ENCODE measurements at places on chromosomes 5 and 9. TPM values are rescaled to one million over a fixed set of nuclear protein-coding genes. Genes with fewer than 3 reads are reported as not detected.

- DNase-seq = no peak
Measured at GRCh38 chr5:160423099-160423498, 1.4 kb downstream of the PTTG1 start.

The C1QTNF2 gene
- 1.7 TPM for total RNA-seq

GRCh38 chr9:77587042-77587441 is 61.1 kb downstream of the GNA14 start:
- DNase-seq = no peak

- DNase-seq = no peak
Measured at GRCh38 chr9:109190151-109190550, 23.1 kb upstream of the FRRS1L start.

DNA sequence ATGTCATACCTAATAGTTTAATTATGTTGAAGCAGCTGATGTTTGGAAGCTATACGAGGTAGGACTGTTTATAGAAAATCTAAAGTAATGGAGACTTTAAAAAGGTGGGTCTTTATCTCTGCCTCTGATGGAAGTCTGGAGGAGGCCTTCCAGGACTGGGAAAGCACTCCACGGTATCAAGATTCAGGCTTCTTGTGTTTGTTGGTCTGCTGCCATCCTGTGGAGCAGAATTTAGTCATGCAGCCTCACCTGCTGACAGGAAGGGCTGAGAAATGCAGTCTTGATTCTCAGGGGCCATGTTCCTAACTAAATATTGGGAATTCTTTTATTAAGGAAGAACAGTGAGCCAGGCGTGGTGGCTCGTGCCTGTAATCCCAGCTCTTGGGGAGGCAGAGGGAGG is 15.9 kb downstream of the SPDL1 start:
- no peak for DNase-seq

DNA sequence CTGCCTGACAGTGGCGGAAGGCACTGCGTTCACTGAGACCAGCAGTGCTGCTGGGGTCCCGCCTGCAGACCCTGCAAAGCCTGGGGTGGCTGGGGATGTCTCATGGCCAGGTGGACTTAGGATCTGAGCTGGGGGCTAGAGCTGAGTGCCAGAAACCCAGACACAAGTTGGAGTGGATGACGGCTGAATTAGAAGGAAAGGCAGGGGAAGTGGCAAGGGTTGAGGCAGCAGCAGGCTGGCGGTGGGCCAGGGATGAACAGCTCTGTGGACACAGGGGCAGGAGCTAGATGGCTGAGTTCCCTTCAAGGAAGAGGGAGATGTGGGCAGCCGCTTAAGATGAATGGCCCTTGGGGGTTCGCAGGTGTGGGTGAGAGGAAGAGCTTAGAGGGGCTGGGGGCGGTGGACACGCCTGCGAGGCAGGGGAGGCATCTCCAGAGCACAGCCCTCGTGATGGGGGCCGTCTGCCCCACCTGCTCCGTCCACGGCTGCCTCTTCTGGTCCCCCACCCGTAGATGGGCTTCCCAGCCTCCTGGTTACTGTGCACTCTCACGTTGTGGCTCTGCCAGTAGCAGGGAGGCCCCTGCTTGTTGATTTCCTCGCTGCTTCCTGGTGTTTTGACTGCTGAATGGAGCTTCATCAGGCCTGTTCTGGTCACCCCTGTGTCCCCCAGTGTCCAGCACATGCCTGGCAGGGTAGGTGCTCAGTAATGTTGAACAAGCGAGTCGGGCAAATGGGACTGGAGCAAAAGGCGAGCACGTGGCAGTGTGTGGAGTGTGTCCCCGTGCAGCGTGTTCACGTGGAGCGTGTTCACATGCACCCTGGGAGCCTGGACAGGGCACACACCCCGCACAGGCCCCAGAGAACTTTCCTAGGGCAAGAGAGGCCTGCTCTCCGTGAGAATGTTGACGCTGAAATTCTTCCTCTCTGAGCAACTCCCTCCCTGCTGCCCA is 168.2 kb downstream of the CACNA1B start:
- DNase-seq = peak; percentile 95

The GAS1 gene
- total RNA-seq = 163 TPM

GRCh38 chr9:133268335-133269056 is 6.5 kb downstream of the ABO start:
- no peak for DNase-seq

The ZNF883 gene
- 0.98 TPM for total RNA-seq

The ADAMTSL1 gene
- total RNA-seq = 8.1 TPM

DNA sequence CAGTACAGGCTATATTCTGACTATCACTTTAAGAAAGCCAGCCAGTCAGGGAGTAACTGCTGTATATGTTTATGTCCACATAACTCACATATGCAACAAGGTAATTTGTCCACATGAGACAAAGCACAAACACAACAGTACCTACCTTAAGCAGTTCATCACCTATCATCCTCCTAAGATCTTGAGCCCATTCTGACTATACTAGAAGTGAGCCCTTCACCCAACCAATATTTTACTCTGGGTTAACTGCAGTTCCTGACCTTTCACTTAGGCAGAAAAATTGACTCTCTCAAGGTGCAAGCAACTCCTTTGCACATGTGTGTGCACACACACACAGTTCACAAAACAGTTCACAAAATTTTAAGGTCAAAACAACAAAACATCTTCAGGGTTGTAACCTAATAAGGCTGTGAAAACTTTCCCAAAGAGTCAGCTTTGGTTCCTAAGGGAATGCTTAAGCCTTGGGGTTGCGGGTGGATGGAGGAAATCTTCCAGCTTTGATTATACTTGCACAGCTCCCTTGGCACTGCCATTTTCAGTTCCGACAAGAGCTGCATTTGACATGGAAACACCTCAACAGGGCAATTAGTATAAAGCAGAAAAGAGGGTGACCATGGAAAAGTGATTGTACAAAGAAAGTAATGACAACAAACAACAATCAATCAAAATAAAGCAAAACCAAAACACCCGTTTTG is 215.3 kb downstream of the NFIB start:
- no peak for DNase-seq

DNA sequence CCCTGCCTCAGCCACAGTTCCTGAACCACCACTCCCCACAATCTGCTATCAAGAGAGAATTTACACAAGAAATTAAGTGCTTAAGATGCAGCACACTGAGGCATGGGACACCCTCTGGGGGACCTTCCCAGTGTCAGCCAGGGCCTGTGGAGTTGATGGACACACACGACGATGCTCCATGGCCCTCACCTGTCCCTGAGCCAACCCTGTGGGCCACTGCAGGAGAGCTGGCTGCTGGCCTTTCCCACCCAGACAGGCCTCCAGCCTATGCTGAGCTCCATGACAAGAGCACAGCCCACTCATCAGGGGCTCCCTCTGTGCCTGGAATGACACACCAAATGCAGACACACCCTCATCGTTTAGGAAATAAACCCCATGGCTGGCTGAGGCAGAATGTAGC is 124.6 kb downstream of the ADAMTS16 start:
- DNase-seq = no peak

The C9orf85 gene
- 5.4 TPM for total RNA-seq

The CD72 gene
- total RNA-seq = 5.6 TPM

The SEC16A gene
- total RNA-seq = 52.3 TPM

- no peak for DNase-seq
Measured at GRCh38 chr9:123716339-123716945, 213.5 kb downstream of the DENND1A start.

The MARCOL gene
- not detected for total RNA-seq
